HepG2 (cell line): ENCODE measurements at places on chromosomes 11 and 22. TPM values are rescaled to one million over a fixed set of nuclear protein-coding genes. Genes with fewer than 3 reads are reported as not detected.

GRCh38 chr11:13679768-13680167, 11.3 kb downstream of the FAR1 start:
- no peaks in the 10 kb centered on the region for H3K4me1 ChIP-seq
- no peak overlapping the region for H3K27ac ChIP-seq
- H3K4me3 ChIP-seq: no peak overlapping the region
- no peak for DNase-seq
- H3K36me3 ChIP-seq: no peaks in the 10 kb centered on the region

DNA sequence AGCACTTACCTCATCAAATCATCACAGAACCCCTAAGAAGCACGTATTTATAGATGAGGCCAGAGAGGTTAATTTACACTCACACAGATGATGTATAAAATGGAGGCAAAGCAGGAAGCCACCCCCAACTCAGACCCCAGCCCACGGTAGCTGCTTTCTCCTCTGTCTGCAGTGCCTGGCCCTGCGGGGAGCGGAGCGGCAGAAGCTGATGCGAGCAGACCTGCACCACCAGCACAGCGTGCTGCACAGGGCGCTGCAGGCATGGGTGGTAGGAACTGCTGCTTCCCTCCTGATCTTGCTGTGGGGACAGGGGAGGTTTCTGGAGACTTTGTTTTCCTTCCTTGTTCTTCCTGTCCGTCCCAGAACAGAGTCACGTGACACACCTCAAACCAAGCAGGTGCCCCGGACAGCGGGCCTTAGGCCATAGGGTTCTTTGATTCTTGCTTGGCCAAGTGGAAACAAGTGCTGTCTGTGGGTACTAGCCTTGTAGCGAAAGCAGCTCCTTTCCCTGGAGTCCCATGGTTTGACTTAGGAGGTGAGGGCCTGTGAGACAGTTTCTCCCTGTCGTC, 57.8 kb downstream of the PISD start:
- H3K27me3 ChIP-seq: no peaks in the 10 kb centered on the region
- no peak overlapping the region for H3K27ac ChIP-seq
- no peak overlapping the region for H3K4me3 ChIP-seq
- H3K36me3 ChIP-seq: peaks cover 20% of the 10 kb centered on the region
- DNase-seq: no peak
- peaks cover 25% of the 10 kb centered on the region for H3K4me1 ChIP-seq

C11orf42 gene
- total RNA-seq: not detected in 2 replicates

RFPL3 gene
- total RNA-seq: not detected in 2 replicates
